ENCODE measurements at places on chromosomes 1 and 21.

DNA sequence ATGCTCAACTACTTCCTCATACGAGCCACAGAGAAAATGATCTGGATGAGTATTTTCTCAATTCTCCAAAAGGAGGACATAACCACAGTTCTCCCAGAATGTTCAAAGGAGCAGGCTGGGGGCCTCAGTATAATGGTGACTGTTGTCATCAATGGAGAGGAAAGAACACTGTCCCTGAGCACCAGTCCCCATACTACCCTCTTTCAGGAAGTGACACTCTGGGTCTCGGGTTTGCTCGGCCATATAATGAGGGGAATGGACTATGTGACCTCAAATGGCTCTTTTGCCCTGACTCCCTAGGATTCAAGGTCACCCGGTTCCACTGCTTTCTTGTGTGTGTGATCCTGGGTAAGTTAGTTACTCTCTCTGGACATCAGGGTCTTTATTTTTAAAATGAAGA lies 22.8 kb downstream of the SLC9A1 start:
- no peak for DNase-seq

- DNase-seq = no peak
Observed at GRCh38 chr21:41866274-41866809, 12.8 kb downstream of the PRDM15 start.

GRCh38 chr1:178464141-178464540 lies 32.6 kb downstream of the CLEC20A start:
- DNase-seq = no peak

- DNase-seq = peak; percentile 68
Observed at GRCh38 chr1:43172527-43172972, 420 bp downstream of the CFAP57 start.

DNA sequence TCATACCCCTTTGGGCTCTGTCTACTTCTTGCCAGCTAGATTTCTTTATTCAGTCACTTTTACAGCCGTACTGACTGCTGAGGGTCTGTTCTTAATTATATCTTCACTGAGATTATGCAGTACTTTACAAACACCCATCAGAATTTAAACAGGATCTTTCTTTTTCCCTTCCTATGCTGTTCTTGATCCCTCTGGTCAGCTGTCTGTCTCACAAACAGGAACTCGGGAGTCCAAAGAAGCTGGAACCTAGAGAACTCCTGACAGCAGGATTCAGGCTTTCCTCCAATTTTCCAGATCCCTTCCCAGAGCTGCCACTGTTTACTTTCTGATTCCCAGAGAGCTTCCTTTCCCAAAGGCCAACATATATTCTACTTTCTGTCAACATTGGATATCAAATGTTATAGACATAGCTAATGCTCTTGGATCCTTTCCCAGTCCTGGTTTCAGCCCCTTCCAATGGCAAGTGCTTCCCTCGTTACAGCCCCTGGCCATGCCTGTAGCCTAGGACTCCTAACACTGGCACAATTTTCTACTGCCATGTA lies 59.5 kb downstream of the ATP2B4 start:
- no peak for DNase-seq

DNA sequence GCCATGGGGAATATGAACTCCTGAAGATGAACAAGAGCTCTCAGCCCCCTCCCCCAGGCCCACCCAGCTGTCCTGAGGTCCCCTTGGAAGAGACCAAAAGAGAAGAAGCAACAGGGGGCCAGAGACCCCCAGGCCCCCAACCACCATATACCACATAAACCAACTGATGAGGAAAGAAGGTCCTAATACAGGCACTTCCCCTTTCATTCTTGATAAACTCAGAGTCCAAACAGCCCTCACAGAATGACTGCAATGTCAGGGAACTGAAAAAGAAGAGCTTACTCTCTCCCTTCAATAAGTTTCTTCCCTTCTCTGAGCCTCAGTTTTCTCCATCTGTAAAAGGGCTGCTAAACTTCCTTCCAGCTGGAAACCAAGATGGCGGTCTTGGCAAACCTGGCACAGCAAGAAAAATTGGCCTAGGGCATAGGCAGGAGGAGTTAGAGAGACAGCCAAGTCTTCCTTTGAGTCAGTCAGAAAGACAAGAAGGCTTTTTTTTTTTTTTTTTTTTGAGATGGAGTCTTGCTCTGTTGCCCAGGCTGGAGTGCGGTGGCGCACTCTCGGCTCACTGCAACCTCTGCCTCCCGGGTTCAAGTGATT lies 90.5 kb downstream of the VWA5B1 start:
- DNase-seq = no peak

GRCh38 chr1:220595179-220595578 lies 67.2 kb downstream of the MARK1 start:
- DNase-seq = no peak

DNA sequence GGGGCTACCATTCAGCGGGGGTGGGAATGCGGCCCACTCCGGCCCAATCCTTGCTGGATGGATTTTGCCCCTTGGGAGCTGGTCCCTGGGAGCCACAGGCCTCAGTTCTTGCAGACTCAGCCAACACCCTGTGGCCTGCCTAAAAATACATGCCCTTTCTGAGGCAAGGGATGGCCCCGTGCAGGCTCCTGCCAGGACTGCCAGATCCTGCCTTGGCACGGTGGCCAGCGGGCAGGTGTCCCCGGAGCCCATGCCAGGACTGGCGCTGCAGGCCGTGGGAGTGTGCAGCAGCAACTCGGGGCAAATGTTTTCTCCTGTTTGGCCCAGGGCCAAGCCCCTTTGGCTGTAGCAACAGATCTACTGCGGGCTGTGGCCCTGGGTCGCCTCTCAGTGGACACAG lies 1.6 kb upstream of the PANK4 start:
- no peak for DNase-seq

GRCh38 chr1:24311741-24312140 lies 7.4 kb upstream of the GRHL3 start:
- no peak for DNase-seq

DNA sequence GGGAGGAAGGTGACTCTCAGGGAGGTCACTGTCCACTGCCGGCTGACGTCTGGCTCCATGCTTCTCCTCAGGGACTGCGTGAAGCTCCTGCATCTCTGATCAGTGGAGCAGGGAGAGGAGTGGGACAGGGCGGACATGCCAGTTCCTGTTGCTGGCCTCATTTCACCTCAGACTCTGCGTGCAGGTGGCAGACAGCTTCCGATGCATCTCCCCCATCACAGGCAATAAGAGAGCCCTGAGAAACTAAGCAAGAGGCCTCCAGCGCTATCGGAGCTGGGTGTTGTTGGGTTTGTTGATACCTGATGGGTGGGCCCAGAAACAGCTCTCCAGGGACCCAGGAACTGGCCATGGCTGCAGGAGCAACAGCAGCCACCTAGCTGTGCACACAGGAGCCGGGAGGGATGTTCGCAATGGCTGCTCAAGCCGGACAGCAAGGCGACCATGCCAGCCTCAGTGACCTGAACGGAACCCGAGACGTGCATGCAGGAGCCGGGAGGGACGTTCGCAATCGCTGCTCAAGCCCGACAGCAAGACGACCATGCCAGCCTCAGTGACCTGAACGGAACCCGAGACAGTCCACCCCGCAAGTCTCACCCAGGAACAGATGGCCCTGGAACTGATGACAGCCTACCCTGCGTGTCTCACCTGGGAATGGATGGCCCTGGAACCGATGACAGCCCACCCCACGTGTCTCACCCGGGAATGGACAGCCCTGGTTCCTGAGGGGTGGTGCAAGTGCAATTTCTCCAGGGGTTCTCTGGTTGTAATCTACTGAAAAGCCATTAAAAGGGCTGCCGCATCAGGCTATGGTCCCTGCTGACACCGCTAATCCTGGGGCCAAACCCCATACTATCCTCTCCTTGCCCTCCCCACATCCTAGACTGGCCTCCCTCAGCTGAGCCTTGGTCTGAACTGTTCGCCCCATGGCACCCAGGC lies 14.2 kb upstream of the PCBP3 start:
- no peak for DNase-seq

DNA sequence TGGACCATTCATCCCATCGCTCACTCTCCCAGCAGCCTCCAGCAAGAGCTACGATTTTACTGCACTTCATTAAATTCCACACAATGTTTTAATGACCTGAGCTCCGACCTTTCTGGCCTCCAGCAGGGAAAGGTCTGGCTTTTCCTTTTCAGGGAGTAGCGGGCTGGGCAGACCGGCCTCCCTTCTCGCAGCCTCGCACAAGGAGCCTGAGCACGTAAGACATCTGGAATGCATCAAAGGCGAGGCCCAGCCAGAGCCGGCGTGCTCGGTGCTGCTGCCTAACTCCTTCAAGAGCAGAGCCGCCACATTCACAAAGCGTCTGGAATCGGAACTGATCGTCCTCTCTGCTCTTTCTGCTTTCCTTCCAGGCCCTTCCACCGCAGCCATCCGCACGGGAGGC lies 32.5 kb upstream of the FHAD1 start:
- peak; percentile 45 for DNase-seq

DNA sequence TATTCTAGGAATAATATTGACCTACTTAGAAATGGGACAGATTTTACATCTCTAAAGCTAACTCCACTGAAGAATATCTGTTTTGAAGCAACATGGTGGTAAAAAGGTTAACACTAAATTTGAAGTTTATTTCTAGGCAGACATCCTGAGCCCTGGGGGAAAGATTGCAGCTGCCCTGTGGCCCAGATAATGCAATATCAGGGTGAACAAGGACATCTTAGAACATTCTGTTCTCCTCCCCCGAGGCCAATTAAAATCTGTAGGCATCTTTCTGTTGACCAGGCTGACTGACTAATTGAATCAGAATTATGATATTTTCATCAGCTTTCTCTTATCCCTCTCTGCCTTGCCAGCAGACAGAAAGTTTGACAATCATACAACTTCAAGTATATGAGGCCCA lies 149.8 kb upstream of the DUSP10 start:
- no peak for DNase-seq

GRCh38 chr1:239164451-239165180 lies 221.8 kb upstream of the CHRM3 start:
- no peak for DNase-seq

DNA sequence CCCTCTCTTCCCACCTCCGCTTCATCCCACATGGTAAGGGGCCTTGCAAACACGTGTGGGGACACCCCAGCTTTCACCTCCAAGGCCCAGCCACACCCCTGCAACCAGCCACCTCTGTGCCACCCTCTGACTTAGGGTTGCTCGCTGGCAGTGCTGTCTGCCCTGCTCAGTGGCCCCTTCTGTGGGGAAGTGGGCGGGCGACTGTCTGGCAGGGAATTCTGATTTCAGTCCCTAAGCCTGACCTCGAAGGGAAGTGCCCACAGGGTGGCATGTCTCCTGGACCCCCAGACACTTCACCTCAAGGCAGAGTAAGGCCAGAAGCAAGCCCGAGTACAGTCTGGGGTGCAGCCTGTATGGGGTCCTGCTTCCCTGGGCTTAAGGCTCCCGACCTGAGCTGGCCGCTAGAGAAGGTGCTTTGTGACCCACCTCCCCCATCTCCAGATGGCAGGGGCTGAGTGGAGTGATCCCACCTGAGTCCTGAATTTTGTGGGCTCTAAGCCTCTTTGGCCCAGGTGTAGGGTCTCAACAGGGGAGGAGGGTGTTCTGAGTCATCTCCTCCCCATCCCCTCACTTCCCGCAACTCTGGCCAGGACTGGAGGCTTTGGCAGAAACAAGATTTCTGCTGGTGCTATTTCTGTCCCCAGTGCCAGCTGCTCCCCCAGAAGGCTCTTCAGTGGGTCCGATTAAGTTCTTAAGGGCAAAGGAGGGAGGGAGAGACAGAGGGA lies 7.0 kb downstream of the RD3 start:
- DNase-seq = no peak

- DNase-seq = no peak
Observed at GRCh38 chr1:9776685-9777084, 47.1 kb downstream of the CLSTN1 start.

DNA sequence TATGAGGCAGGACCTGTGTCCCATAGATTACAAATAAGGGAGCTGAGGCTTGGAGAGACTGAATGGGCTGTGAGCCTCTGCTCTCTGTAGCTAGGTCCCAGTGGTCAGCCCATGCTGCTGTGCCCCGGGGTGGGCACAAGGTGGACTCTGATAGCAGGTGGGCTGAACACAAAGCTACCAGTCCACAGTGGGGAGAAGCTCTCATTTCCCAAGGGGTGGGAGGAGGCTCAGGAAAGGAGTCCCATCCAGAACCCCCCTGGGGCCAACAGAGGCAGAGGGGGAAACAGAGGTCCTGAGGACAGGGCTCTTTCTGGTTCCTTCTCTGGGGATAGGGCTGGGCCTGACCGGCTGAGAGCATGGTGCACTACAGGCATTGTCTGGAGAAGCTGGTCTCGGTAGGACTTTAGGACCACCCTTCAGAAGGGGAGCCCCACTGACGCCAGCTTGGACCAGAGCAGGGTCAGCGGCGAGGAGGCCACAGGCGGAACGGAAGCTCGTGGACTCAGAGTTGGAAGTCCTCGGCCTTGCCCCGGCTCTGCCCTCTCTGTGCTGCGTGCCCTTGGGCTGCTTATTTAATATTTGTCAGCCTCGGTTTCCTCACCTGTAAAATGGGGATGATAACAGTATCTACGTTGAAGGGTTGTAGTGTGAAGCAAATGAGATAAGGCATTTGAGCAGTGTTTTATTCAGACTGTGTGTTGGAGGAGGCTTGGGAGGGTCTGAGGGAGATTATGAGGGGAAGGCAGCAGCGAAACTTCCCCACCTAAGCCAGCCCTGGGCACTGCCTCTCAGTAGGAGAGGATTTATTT lies 26.6 kb downstream of the SDE2 start:
- no peak for DNase-seq

DNA sequence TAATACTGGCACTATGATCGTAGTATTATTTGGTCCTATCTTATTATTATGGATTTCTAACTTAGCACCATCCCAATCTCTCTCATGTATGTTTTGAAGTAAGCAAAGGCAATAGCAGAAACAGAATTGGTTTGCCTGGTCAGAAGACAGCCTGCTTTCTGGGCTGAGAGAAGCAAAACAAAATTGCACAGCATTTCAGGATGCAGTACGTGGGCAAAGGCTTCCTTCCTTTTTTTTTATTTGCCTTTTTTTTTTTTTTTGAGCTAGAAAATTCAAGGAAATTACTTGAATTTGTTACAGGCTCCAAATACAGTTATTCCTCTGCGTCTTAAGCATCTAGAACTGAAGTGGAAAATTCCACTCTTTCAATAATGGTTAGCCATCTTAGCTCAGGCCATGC lies 8.8 kb downstream of the CDA start:
- no peak for DNase-seq

- DNase-seq = no peak
Observed at GRCh38 chr1:225441314-225442122, 13.7 kb upstream of the LBR start.

DNA sequence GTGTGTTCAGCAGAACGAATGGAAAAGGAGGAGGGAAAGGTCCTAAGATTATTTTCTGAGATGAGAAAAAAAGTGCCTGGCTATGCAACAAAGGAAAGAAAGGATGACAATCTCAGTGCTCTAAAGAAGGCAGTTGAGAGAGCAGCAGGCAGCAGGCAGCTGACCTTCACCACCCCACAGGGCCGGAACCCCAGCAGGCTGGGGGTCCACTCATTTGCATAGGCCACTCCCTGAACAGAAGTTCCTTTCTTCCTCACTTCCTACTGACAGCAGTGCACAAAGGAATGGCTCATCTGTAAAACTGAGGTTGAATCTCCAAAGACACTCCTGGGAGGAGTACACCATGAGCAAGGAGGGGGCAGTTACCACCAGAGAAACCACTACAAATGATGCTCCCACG lies 41.4 kb upstream of the TNR start:
- no peak for DNase-seq
